Lung (tissue), 17 donors: ENCODE measurements at places on chromosomes 1 and 21. TPM values are rescaled to one million over a fixed set of nuclear protein-coding genes. Genes with fewer than 3 reads are reported as not detected.

- no peak for DNase-seq
These were observed 69.9 kb downstream of the ATF6 start for GRCh38 chr1:161836018-161836417.

DNA sequence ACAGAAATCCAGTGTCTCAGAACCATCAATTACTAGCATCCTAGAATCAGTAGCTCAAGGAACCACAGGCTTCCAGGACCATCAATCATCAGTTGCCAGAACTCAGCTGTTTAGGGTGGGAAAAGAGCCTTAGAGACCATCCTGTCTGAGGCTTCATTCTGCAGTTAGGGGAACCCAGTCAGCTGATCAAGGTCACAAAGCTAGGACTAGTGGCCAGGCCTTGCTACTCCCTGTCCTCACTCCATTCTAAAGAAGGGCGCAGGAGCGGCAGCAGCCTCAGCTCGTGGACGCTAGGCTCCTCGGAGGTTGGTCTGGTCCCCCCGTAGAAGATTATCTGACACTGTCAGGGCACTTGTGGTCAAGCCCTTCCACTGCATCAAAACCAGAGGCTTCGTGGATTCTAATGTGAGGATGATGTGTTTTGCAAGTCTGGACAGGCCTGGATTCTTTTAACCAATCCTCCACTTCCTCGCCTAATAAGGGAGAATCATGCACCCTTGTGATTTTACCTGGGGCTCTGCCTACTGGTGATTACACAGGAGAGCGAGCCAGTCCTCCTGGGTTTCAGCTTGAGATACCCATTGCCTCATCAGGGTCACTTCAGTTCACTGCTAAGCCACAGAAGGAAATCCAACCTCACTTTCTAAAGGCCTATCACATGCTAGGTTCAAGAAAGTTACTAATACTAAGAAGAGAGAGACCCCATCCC lies 41.7 kb upstream of the IFFO2 start:
- DNase-seq = no peak

DNA sequence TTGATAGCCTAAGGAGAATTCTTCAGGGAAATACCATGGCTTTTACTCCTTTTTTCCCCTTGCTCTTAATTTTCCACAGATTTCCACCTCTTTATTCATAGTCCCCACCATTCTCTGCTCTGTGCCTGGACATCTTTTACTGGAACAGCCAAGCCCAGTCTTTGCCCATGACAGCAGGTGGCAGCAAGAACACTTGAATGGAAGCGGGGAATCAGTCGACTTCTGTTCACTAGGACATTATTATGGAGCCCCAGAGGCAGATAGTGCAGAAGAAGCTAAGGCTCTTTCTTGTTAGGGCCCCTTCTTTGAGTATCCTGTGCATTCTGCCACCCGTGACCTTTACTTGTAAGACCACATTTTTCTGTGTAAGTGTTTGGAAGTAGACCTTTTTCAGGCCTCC lies 6.3 kb downstream of the OR14I1 start:
- no peak for DNase-seq

GRCh38 chr1:4395158-4395557 lies 259.3 kb upstream of the AJAP1 start:
- no peak for DNase-seq

- peak; percentile 25 for DNase-seq
These were observed 21.4 kb downstream of the CLIC6 start for GRCh38 chr21:34690041-34690792.

DNA sequence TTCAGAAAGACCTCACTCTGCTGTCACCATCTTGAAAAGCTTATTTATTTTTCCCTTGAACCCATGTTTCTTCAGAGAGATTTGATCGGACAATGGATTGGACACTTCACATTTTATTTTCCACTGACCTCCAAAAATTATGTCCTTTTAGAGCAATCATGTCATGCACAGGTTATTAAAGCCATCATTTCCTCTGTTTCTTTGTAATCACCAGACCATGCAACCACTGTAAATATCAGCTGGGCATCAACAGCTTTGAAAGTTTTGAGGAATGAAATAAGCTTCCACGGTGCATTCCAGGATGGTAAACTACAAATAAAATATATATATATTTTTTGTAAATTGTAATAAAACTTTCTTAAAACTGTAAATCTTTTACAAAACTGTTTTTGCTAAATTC lies 144.1 kb upstream of the ADAMTS5 start:
- no peak for DNase-seq

GRCh38 chr1:166902279-166902678 lies 26.2 kb upstream of the TADA1 start:
- DNase-seq = no peak

- DNase-seq = no peak
These were observed 1753.4 kb downstream of the MRPL39 start for GRCh38 chr21:23853796-23854379.

DNA sequence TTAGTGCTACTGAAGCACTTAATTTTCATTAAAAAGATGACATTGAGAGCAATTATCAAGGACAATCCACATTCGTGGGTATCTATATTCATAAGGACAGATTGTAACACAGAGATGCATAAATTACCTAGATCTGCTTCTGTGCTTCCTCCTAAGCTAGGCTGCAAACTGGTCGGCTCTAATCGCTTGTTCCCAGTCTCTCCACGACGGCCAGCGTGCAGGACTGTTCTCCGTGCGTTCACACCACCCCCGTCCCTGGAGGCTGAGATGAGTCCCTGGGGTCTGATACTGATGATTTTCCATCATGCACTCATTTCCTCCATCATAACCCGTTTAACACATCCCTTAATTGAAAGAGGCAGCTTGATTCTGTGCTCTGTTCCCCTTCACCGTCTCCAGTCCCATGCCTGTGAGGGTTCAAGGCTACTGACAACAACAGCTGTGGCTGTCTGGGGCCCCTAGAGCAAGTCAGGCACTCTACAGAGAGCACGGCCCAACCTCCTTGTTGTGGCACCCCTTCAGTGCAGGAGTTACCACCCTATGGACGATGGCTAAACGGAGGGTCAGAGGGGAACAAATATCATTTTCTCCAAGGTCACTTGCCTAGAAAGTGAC lies 469.6 kb downstream of the NPHP4 start:
- no peak for DNase-seq

- DNase-seq = no peak
These were observed 358.4 kb upstream of the ADGRL4 start for GRCh38 chr1:79364896-79365295.

- no peak for DNase-seq
These were observed 54.9 kb downstream of the WDR64 start for GRCh38 chr1:241706967-241707366.

DNA sequence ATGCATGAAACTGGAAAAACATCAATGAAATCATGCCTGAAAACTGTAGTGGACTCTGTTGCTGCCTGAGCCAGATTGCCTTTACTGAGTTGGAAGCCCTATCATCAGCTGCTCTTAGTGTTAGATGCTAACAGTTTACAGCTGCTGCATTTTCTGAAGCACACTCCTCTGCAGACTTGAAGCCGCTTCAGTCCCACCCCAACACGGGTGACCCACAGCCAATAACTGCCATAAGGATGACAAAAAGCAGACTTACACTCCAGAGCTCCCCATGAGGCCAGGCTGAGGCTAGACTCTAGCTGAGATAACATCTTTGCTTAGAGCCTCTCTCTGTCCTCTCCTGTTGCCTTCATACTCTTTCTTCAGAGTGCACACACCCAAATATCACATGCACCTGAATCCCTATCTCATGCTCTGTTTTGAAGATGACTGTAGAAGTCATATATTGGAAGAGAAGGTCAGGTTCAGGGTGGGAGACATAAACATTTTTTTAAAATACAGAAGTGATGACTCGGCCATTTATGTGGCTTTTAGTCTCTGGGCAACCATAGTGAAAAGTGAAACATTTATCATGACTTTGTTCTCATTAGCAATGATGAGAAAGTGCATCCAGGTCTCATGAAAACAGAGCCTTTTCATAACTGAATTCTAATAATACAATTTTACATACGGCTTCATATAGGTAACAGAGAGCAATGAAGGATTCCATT lies 161.0 kb downstream of the KCNK2 start:
- DNase-seq = peak; percentile 50

- no peak for DNase-seq
These were observed 98.2 kb downstream of the PTPN14 start for GRCh38 chr1:214453109-214453722.

DNA sequence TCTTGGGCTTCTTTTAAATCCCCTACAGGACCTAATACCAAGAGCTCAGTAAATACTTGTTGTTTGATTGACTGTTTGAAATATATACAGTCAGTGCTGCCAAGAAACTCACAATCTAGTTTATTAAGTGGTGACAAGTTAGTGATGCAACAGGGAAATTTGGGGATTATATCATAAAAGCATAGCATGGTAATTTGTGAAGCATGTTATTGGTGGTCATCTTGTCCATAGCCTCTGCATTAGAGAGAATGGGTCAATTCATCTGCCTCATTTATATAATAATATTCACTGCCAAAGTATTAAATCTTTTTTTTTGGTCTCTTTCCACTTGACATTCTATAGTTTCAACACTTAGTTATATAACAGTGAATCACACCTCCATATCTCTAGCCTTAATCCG lies 138.2 kb upstream of the SPAG17 start:
- DNase-seq = no peak

DNA sequence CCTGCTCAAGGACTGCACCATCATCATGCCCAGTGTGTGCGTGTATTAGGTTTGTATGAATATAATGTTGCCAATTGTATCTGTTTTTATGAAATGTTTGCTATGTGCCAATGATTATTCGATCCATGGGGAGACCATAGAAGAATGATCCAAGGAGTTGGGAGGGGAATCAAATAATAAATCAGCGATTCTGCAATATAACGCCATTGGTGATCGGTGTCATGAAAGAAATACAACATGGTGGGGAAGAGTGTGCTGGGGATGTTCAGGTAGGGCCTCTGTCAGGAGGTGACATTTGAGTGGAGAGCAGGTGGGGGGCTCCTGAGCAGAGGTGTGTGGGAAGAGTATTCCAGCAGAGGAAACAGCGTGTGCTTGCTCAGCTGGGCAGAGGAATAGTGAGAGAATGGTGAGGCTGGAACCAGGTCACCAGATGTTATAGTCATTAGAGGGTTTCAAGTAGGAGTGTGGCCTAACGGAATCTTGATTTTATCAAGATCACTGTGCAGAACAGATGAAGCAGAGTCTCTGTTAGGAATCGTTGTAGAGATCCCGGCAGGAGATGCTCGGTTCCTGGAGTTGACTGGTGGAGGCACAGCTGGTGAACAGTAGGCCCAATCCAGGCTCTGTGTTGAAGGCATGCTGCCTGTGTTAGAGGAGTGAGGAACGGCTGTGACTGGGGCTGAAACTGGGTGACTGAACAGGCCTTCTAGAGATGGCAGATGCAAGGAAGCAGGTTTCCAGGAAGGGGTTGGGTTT lies 2.9 kb upstream of the ZNF496 start:
- DNase-seq = no peak

Gene TNNT2
- 2.0 TPM for total RNA-seq

Gene PLA2G2C
- total RNA-seq = 0.09 TPM

Gene CNKSR1
- total RNA-seq = 29.9 TPM

Gene DENND2C
- 4.1 TPM for total RNA-seq

Gene OBSCN
- 24.6 TPM for total RNA-seq

Gene NR5A2
- total RNA-seq = 8.5 TPM

Gene LRRC38
- total RNA-seq = not detected
